Ascending aorta (tissue), 2 donors: ENCODE measurements at places on chromosomes 11 and 22. TPM values are rescaled to one million over a fixed set of nuclear protein-coding genes. Genes with fewer than 3 reads are reported as not detected.

The CASP5 gene
- total RNA-seq: not detected

The DEFB131B gene
- not detected for total RNA-seq

The LRRC32 gene
- total RNA-seq: 280 TPM

The CRYBA4 gene
- total RNA-seq: not detected

The CCDC116 gene
- total RNA-seq: not detected

The OR10A2 gene
- total RNA-seq: not detected

The HEPN1 gene
- total RNA-seq: not detected

The DMC1 gene
- not detected for total RNA-seq

The GSTT2B gene
- total RNA-seq: not detected

The MS4A3 gene
- total RNA-seq: not detected

The GALNT18 gene
- total RNA-seq: 53.5 TPM

The HTR3B gene
- total RNA-seq: not detected

- DNase-seq: no peak
These were observed 88.2 kb upstream of the DDI1 start for GRCh38 chr11:103948187-103948763.

DNA sequence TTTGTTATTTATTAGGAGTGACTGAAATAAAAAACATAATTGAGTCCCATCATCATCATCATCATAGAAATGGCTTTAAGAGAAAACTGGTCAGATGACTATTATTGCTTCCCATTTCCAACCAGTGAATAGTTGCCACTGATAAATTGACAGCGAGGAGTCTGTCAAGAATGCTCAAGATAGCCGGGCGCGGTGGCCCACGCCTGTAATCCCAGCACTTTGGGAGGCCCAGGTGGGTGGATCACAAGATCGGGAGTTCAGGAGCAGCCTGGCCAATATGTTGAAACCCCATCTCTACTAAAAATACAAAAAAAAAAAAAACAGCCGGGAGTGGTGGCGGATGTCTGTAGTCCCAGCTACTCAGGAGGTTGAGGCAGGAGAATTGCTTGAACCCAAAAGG, 1.9 kb downstream of the WBP2NL start:
- DNase-seq: no peak

DNA sequence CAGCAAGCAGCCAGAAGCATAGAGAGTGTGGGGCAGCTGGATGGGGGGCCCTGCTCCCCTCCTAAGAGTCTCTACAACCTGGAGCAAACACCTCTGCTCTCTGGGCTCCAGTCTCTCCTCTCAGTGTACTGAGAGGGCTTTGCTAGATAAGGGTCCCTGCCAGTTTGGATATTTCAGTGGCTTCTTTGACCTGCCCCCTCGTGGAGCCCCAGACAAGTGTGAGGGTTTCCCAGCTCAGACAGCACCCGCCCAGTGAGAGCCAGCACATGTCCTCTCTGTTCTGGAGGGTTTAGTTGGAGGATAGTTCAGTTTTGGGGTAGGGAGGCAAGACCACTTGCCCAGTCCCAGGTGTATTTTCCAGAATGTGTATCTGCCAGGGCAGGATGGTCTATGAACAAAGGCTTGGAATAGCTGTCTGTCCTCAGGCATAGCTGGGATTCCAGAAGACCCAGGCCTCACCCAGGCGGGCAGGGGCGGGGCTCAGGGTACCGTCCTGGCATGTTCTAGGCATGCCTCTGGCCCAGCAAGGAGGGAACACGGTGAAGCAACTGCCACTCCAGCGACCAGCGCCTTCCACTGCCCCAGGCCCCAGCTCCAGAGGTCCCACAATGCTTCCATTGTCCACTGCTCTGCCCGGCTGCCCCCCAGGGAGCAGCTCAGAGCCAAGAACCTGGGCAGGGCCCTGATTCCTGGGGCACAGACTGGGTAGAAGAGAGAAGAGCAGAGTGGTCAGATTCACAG, 7.5 kb upstream of the MICALL1 start:
- DNase-seq: no peak

GRCh38 chr11:72468289-72468688, 34.0 kb upstream of the CLPB start:
- DNase-seq: no peak

DNA sequence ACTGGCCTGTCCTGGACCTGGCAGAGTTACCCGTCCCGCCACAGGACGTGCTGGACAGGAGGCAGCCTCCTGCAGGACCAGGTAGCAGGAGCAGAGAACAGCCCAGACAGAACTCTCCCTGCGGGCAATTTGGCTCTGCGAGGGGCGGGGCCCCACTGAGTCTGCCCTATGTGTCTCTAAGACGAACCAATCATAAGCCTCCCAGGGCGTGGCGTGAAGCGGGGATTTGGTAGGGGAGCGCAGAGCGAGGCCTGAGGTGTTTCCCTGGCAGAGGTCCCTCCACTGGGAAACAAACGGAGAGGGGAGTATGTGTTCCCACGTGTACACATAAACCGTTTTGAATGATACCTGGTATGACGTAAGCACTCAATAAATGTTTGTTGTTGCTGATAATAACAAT, 7.4 kb downstream of the CD82 start:
- DNase-seq: no peak

DNA sequence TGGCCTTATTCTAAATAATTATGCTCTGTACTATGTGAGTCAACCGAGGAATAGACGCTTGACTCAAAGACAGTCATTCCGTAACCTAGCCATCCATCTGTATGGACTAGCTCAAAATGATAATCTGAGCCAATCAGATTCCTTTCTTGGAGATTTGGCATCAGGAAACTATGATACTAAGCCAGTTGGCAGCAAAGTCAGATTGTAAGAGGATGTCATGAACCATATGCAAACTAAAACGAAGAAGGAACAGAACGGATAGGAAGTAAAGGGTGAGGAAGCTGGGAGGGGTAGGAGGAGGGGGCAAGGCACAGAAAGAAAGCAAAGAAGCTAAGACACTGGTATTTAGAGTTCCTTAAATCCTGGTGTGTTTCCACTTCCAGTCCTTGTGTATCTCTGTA, 10.7 kb upstream of the SESN3 start:
- no peak for DNase-seq

DNA sequence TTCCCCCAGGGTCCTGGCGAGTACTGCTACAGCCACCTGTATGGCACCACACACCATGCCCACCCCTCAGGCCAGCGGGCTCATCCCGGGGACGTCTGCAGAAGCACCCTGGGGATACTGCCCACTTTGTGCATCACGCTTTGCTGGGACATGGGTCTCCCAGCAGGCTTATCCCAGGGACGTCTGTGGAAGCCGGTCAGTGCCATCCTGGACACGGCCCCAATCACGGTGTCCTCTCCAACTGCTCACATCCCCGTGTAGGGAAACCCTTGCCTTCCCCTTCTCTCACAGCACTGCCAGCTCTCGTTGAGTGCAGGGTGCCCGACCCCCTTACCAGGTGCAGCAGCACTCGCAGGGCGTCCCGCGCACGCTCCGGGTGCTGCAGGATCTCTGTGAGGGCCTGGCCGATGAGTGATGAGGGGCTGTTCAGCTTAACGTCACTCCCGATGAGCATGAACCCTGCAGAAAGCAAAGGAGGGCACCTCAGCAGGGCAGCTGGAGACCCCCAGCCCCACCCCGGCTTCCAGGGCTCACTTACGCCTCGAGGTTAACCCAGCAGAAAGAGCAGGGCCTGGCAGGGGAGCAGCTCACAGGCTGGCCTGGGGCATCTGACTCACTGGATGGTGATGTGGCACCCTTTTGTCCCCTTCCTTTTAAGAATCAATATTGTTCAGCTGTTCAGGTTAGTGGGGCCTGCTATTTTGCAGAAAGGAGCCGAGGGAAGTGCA, 76.9 kb upstream of the PITPNB start:
- DNase-seq: no peak

- DNase-seq: no peak
These were observed 22.0 kb downstream of the ZNRF3 start for GRCh38 chr22:28905256-28905832.

GRCh38 chr11:61860054-61860903, 31.1 kb downstream of the FADS3 start:
- no peak for DNase-seq

- DNase-seq: no peak
These were observed 904 bp downstream of the SLC35F2 start for GRCh38 chr11:107857550-107858216.

DNA sequence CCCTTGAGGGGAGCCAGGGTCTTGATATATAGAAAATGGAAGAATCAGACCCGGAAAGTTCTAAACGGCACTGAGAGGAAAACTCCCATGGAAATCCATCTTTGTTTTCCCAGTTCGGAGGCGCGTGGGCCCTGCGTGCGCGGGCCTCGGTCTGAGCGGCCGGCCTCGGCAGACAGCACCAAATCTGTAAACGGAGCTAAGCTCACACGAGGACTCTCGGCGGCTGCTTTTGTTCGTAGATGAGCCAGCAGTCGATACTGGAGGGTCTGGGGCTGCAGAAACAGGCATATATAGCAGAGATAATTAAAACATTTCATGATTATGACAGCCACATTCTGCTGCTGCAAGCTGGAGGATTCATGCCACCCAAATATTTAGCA, 68.5 kb upstream of the PPARA start:
- no peak for DNase-seq

GRCh38 chr11:32309530-32310213, 125.7 kb downstream of the WT1 start:
- DNase-seq: no peak

DNA sequence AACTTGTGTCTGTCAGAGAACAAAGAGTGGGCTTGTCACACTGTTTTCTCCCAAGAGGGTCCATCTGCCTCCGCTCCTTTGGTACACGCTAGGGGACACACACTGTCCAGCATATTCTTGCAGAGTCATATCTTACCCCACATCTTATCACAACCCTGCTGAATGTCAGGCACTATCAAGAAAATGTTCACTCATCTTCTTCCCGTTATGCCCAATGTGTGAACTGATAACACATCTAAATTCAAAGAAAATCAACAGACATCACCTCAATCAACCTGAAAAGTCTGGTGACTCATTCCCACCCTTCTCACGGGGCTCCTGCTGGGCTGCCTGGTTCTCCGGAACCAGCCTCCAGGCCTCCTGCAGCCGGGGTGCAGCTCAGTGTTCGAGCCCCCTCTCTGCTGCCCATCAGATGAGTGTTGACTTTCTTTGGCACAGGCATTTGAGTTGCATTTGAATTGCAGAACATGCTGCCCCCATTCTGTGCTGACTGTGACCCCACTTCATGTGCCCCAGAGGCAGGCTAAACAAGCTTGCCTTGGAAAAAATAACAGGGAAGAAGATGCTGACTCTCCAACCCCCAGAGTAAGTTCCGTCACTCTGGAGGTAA, 19.4 kb downstream of the GRAP2 start:
- no peak for DNase-seq

- DNase-seq: no peak
These were observed 242.0 kb upstream of the SYN3 start for GRCh38 chr22:33300165-33300564.

GRCh38 chr11:20926799-20927540, 257.6 kb downstream of the NELL1 start:
- DNase-seq: no peak

DNA sequence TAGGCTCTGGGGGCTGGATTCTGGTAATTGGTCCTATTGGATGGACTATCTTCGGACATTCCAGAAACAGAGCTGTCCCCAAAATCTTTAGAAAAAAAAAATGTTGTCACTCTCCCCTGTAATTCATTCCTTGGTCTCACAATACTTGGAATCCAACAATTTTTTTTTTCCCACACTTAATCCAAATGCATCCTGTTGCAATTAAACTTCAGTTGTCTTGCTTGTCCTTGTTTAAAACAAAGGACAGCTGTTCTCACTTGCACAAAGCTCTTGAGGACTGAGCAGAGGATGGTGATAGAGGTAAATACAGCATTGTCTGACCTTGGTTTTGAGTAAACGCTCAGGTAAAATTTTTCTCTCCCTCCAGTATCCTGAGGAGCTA, 75.3 kb downstream of the SC5D start:
- no peak for DNase-seq

GRCh38 chr11:15073361-15074205, at the start of gene CALCB:
Gene CALCB, plus strand, starts transcription at chr11:15073593. Its CDS starts 1,126 bp downstream, at chr11:15074719.
- no peak for DNase-seq

DNA sequence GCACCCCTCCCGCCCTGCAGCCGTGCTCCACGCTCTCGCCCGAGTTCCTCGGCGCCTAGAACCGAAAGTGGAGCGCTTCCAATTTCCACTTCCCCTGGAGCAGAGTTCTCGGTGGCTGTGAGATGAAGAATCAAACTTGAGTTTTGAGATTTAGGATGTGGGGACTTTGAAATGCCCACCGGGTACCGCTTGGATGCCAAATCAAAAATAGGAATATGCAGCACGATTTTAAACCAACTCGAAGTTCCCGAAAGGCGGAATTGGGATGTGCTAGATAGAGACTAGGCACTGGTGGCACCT, 569 bp downstream of the POLA2 start:
- DNase-seq: no peak

- DNase-seq: no peak
These were observed 12.5 kb downstream of the IRAG1 start for GRCh38 chr11:10680956-10681487.

DNA sequence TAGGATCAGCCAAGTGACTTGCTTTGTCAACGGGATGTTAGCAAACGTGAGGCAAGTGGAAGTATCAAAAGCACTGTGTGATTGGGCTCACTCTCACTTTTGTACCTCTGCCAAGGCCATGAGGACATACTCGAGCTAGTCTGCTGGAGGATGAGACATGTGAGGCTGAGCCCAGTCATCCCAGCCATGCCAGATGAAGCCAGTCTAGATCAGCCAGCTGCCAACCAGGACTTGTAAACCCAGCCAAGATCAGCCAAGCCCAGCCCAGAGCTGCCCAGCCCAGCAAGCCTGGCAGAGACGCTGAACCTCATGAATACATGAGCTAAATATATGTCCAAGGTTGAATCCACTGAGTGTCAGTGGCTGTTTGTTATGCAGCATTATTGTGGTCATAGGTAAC, 369.7 kb downstream of the MN1 start:
- DNase-seq: no peak

GRCh38 chr11:67680696-67681470, 6.5 kb upstream of the ALDH3B2 start:
- DNase-seq: no peak

DNA sequence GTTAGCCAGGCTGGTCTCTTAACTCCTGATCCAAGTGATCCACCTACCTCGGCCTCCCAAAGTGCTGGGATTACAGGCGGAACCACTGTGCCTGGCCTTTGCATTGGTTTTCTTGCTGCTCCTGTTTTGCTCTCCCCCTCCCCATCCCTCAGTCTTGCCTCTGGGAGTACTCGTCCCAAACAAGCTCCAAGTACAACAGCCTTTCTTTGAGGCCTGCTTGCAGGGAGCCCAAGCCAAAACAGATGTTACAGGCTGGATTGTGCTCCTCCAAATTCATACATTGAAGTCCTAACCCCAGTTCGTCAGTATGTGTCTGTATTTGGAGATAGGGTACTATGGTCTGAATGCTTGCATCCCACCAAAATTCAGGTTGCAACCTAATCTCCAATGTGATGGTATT, 8.6 kb downstream of the IGLL1 start:
- no peak for DNase-seq
